ENCODE measurements at places on chromosomes 6 and 20.
A peak's percentile ranks its signal among the peaks of the same experiment; 100 is the strongest.

GRCh38 chr6:121590916-121591315 is 155.5 kb downstream of the GJA1 start:
- no peak for DNase-seq

- no peak for DNase-seq
Observed at GRCh38 chr20:33810259-33810658, 889 bp upstream of the CHMP4B start.

DNA sequence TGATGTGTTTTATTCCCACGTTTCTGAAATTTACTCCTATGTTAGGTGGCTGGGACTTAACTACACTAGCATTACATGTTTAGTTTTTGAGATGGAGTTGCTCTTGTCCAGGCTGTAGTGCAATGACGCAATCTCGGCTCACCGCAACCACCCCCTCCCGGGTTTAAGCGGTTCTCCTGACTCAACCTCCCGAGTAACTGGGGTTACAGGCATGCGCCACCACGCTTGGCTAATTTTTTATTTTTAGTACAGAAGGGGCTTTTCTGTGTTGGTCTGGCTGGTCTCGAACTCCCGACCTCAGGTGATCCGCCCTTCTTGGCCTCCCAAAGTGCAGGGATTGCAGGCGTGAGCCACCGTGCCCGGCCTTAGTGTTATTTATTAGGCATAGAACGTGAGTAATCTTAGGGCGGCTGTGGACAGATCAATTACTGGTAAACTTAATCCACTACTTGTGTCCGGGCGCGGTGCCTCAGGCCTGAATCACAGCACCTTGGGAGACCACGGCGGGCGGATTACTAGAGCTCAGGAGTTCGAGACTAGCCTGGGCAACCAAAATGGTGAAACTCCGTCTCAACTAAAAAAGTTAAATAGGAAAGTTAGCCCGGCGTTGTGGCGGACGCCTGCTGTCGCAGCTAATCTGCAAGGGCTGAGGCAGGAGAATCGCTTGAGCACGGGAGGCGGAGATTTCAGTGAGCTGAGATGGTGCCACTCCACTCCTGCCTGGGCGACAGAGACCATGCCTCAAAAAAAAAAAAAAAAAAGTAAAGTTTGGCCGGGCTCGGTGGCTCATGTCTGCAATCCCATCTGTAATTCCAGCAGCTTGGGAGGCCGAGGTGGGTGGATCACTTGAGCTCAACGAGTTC is 123.7 kb upstream of the BTN3A2 start:
- peak; percentile 84 for DNase-seq

DNA sequence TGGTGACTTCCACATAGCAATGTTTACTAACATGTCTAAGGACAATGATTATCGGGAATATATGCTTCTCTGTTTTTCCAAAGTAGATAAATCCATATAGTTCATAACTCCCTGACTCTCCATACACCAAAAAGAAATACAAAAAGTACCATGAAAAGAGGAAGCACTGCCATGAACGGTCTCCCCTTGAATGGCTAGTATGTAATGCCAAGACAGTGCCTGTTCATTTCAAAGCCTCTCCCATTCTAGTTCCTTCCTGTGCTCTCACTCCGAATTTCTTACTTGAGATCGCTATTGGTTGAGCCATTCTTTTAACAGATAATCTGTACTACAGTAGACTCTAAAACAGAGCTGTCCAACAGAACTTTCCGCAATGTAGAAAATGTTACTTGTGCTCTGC is 54.8 kb upstream of the EDN1 start:
- DNase-seq, result no peak

DNA sequence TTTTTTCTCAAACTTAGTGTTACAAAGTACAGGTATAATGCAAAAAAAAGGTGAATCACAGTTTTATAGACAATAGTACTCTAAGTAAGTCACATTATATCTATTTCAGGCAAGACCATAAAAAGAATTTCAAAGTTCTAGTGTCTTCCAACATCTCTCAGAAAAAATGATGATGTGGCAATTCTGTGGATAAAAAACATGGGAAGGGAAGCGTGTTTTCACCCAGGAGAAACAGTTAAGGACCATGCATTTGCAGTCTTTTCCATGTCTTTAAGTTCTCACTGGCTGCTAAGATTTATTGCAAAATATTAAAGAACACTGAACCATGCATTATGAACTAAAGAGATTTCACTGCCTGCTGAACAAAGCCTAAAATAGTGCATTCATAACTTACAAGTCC is 1.8 kb downstream of the SSR1 start:
- DNase-seq, result no peak

- DNase-seq, result no peak
Observed at GRCh38 chr20:2145376-2145775, 43.7 kb downstream of the STK35 start.

GRCh38 chr6:127365874-127366273 is 22.5 kb upstream of the ECHDC1 start:
- no peak for DNase-seq

GRCh38 chr6:151652325-151652724 is 155.2 kb upstream of the ESR1 start:
- no peak for DNase-seq

- DNase-seq, result no peak
Observed at GRCh38 chr20:58342104-58342945, 32.8 kb downstream of the RAB22A start.

- DNase-seq, result no peak
Observed at GRCh38 chr20:59406446-59406845, 106.0 kb downstream of the EDN3 start.

- peak; percentile 18 for DNase-seq
Observed at GRCh38 chr6:1786455-1787453, 177.0 kb downstream of the FOXC1 start.

GRCh38 chr6:91683240-91683639 is 1096.4 kb upstream of the MAP3K7 start:
- DNase-seq, result no peak

GRCh38 chr6:35177157-35177556 is 36.0 kb upstream of the TCP11 start:
- DNase-seq, result no peak

- no peak for DNase-seq
Observed at GRCh38 chr20:11132819-11133415, 459.1 kb upstream of the JAG1 start.

DNA sequence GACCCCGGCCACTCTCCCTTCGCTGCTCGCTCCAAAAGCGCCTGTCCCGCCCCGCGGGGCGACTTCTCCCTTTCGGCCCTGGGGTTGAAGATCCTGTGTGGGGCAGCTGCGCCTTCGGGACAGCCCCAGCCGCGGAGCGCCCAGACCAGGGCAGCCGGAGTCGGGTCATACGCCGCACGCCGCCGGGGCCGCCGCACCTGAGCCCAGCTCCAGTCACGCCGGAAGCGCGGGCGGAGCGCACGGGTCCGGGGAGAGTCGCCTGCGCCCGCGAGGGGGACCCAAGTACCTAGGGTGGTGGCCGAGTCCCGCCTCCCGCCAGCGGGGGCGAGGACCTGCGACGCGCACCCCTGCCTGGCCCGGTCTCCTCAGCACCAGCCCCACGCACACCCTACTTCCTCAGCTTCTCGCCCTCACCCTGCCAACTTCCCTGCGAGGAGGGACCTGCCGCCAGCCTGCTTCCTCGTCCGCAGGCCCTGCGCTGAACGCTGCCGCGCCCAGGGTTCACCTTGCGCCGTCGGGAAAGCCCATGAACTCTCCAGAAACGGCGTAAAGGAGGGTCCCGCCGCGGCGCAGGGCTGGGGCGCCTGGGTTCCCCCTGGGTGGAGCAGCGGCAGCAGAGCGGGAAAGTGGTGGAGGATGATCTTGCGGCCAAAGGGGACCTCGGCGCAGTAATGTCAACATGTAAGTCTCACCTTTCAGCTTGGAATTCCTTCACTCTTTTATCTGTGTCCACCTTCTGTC is at the start of gene ADGRG6:
ADGRG6 (plus strand) TSS at position 357 of the 741 bp plus-strand sequence; CDS start at position 680, 323 bp downstream.
- peak; percentile 60 for DNase-seq

DNA sequence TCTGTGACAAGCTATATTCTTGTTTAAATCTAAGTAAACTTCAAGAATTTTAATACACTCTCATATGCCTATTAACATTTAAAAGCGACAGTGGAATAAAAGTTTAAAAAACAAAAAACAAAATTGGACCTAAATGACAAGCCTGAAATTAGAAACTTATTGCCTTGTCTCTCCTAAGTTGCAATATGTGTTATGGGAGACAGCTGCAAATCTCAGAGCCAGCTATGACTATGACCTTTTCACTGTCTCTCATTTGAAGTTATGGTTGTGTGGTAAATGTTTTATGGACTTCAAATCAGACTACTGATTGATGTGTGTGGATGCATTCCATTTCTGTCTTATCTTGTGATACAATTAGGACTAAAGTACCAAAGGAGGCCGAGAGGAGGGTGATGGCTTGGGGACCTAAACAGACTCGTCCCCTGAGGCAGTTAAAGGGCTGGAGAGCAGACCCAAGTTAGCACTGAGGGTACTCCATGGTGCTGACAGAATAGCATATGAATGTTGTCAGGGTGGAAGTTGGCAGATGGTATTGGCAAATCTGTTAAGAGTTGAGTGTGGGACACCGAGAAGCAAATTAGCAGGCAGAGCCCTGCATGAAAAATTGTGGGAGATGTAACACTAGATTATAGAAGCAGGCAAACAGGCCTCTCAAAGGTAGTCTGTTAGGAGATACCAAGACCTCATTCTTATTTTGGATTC is 930.1 kb upstream of the MAN1A1 start:
- no peak for DNase-seq

- DNase-seq, result no peak
Observed at GRCh38 chr6:70219943-70220613, 82.8 kb downstream of the COL9A1 start.

- no peak for DNase-seq
Observed at GRCh38 chr20:57290178-57290484, 23.7 kb upstream of the BMP7 start.

DNA sequence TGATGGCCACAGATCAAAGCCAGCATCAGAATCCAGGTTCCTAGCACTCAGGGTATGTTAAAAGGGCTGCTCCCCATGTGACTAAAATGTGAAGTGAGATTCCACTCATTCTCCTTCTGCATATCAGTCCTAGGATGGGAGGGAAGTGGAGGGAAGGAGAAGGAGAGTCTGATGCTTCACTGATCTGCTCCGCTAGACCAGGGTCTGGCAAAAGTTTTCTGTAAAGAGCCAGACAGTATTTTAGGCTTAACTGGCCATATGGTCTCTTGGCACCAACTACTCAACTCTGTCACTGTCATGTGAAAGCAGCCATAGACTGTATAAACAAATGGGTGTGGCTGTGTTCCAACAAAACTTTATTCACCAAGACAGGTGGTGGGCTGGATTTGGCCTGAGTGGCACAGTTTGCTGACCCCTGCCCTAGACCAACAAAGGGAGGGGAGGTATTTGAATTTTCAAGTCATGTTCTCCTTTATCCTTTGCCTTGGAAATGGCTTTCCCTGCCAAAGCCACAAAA is 22.6 kb downstream of the GHRH start:
- no peak for DNase-seq

DNA sequence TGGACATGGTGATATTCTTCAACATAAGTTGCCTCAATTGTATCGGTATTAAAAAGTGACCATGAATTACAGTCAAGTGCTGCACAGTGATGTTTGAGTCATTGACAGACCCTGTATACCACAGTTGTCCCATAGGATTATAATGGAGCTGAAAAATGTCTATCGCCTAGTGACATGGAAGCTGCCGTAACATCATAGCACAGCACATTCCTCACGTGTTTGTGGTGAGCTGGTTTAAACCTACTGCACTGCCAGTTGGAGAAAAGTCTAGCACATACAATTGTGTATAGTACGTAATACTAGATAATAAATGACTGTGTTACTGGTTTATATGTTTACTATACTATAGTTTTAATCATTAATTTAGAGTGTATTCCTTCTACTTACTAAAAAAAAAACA is 150.2 kb downstream of the CDH26 start:
- no peak for DNase-seq

DNA sequence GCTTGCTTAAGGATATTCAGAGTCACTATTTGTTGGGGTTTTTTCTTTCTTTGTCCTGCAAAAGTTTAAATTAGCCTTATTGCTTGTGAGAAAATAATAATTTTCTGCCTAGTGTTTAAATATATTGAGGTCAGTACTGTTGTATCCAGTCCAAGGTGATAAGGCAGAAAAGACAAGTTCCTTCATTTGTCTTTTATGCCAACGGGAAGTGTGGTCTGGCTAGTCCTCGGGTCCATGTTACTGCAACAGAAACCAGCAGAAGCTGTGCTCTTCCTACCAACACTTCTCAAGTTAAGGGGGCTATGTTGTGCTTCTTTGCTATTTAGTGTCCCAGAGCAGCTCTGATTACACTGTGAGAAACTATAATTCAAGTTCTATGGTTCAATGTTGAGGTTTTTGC is 301.1 kb downstream of the TBC1D7 start:
- DNase-seq, result no peak

DNA sequence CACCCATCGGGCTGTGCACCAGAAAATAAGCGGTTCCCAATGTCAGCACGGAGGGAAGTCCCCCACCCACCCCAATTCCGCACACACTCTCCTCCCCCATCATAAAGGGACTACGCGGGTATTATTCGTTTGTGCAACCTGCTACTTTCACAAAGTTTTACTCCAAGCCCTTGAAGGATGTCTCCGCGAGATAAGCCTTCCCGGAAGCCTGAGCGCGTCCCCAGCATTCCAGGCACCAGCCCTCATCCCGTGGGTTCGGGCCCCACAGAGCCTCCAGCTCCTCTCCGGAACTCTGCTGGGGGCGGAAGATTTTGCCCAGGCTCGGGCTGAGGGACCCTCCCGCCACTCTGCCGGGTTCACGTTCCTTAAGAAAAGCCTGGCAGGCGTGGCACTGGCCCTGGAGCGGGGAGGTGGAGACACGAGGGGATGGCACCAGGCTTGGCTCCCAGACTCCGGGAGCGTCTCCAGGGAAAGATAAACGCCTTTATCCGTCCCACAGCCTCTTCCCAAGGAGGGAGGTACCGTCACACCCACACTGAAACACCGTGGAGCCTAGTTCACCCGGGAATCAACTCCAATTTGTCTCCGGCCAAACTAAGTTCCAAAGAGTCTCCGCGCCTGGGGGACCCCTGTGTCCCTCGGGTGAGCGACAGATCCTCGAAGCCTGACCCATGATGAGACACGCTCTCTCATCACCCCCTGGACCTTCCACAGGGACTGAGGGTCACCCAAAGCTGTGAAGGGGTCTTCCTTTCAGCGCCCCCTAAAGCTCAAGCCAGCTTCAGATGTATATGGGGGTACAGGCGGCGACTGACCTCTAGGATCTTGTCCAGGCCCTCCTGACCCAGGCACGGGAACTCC is 934 bp downstream of the KCNK5 start:
- peak; percentile 71 for DNase-seq

- no peak for DNase-seq
Observed at GRCh38 chr20:59932616-59933295, 681 bp downstream of the SYCP2 start.

DNA sequence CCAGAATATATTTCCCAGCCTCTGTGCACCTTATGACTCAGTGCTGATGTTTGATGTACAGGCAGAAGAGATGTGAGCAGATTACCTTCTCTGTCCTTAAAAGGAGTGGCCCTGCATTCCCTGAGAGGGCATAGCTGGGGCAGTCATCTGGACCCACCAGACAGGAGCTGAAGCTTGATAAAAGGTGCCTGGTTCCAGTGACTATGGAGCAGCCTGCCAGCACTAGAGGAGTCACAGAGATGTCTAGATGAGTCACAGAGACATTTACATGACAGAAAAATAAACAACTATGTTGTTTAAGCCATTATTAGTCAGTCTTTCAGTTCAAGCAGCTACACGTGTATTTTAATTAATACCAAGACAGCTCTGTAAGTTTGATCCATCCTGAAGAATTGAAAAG is 237.1 kb upstream of the MOCS1 start:
- DNase-seq, result no peak

- no peak for DNase-seq
Observed at GRCh38 chr6:105391705-105392104, 11.2 kb downstream of the PREP start.

- DNase-seq, result peak; percentile 8
Observed at GRCh38 chr20:31474097-31474436, 860 bp downstream of the DEFB124 start.

- no peak for DNase-seq
Observed at GRCh38 chr20:36485286-36485685, 56.0 kb upstream of the MYL9 start.
